SK-N-SH (cell line): ENCODE measurements at places on chromosomes 2 and 18. TPM values are rescaled to one million over a fixed set of nuclear protein-coding genes. Genes with fewer than 3 reads are reported as not detected.
A peak's percentile ranks its signal among the peaks of the same experiment; 100 is the strongest.

DNA sequence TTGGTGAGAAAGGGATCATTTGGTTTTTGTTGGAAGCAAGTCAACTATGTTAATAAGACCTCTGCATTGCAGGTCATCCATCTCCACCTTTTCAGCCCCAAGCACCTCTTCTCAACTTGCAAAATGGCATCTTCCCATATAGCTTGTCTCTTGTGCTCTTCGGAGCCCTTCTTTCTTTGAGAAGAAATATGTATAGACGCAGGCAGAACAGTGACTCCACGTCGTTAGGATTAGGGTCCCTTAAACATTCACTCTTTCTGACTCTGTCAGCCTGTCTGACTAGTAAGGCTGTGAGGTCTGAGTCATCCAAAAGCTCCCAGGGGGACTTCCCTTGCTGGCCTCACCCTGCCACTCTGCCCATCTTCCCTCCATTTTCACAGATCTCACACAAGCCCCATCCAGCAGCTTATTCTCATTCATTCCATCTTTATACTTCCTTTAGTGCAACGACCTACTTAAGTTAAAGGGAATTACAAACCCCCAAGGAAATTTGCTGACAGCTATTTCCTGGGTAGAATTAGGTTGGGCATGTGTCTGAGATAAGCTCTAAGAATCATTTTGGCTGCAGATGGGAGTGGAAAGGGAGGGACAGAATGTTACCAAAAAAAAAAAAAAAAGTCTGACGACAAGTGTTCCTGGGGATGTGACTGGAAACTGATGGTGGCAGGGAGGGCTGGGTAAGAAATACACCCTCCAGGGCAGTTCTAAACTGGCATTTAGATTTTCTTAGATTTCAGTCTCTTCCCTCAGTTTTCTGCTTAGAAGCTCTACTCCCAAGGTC lies 37.7 kb upstream of the MEX3C start:
- DNase-seq: no peak

- DNase-seq: no peak
Measured at GRCh38 chr2:52537588-52537987, 1230.0 kb upstream of the CHAC2 start.

- no peak for DNase-seq
Measured at GRCh38 chr18:75206452-75207309, 2.3 kb downstream of the PTGR3 start.

GRCh38 chr2:38264396-38265221 lies 112.5 kb downstream of the ATL2 start:
- DNase-seq: no peak

DNA sequence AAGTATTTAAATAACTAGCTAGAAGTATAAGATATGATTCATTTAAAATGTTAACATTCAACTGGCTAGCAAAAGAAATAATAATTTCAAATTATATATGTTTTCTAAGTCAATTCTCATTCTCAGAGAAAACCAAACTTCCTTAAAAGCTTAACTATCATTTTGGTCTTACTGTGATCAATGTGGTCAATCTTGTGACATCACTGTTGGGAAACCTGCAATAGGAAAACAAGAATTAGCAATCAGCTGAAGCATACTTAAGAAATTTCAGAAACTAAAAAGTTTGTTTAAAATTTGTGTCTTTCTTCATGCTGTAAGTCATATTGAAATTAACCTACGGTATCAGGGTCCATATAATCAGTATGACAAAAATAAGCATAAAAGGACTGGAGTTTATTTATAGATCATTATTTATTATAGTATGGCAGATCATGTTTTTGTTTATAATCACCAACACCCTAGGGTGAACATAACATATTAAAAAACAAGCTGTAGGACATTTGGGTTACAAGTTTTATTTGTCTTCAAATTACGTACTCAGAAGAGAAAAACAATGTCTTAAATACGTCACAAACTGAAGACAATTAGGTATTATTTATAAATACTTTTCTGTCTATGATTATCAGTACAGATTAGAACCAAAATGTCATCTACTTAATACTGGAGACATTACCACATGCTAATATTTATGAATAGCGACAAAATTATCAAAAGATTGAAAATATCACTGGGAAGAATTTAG lies 60.5 kb downstream of the BAZ2B start:
- DNase-seq: no peak

GRCh38 chr2:98944775-98945174 lies 8.8 kb upstream of the CRACDL start:
- no peak for DNase-seq

- DNase-seq: no peak
Measured at GRCh38 chr18:49610022-49610445, 48.2 kb downstream of the LIPG start.

DNA sequence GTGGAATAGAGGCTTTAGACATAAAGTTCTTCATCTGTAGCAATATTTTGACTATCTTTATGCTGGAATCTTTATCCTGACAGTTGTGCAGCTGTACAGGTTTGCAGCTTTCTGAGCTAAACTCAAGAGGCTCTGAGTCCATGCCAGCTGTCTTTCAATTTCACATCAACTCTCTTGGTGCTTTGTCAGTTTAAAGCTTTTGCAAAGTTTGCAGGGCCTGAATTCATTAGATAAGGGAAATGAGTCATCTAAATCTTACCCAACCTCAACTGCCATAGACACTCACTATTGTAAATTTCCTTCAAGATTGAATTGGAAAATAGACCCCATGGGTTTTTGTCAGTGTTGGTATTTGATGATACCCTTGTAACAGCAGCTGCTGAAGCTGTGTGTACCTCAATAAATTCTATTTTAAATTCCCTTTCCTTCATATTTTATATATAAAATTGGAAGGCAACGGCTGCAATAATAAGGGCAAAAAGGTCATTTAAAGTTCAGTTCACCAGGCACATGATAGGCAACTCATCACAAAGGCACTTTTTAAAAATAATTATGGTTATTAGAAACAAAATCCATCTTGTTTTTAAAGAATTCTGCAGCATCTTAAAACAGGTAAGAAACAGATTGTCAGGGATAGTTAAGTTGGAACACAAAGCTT lies 169.9 kb upstream of the SLC39A10 start:
- no peak for DNase-seq

GRCh38 chr2:241882091-241882625 lies 12.6 kb downstream of the RTP5 start:
- peak; percentile 74 for DNase-seq

- no peak for DNase-seq
Measured at GRCh38 chr18:74516271-74517235, 17.7 kb upstream of the CNDP1 start.

DNA sequence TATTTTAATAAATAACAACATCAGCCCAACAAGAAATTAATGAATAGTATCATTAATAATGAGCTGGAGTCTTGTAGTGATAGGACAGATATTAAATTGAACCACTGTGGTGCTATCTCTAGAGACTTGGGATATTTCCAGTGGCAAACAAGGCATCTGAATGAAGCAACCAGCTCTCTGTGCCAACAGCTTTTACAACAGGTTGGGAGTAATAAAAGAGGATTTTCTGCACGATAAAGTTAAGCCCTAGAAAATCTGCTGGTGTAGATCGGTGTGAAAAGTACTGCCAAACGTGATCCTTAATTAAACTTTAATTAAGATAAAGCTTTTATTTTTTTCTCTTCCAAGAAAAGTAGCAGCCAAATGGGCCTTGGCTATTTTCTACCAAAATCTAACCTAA lies 385.5 kb downstream of the NR4A2 start:
- no peak for DNase-seq

DNA sequence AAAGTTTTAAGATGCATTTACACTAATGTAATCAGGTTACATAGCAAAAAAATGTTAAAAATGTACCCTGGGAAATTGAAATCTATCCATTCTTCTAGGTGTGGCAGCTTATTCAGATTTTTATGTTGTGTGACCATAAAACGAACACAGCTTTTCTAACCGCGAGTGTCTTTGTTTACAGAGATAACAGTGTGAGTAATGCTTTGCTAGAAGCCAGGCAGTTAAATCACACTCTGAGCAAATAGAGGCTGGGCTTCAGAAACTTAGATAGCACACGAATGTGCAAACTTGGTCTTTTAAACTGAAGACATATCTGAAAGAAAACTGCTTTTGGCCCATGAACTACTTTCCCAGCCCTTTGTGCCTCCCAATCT lies 116.1 kb downstream of the SPTBN1 start:
- DNase-seq: no peak

DNA sequence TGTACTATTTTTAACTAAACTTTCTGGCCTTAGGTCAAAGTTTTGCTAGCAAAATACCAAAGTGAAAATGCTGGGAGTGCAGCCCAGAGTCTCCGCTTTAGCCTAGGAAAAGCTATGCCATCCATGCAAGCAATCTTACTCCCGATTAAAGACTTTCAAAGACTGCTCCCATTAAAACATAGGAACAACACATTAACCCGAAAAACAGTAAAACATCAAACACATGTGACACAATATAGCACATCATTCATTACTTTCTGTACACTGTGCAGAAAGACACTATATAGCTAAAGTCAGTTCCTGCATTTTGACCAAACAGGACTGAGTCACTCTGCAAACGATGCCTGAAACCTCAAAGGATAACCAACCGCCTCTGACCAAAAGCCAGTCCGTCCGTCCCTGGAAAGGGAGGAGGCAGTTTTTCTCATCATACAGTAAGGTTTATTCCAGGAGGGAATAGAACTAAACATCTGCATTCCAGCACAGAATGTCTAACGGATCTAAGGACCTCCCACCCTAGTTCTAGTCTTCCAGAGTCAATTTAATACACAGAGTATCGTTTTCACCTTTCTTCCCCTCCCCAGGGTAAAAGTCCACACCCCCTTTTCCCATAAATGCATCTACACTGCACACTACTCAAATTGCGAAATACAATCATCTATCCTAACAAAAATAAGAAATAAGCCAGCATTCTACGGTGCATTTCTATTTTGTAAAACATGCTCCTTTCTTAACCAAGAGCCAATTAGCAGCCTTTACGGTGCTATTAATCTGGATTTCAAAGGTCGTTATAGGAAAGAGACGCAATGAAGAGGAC lies 1.7 kb downstream of the ROCK2 start:
- peak; percentile 36 for DNase-seq

DNA sequence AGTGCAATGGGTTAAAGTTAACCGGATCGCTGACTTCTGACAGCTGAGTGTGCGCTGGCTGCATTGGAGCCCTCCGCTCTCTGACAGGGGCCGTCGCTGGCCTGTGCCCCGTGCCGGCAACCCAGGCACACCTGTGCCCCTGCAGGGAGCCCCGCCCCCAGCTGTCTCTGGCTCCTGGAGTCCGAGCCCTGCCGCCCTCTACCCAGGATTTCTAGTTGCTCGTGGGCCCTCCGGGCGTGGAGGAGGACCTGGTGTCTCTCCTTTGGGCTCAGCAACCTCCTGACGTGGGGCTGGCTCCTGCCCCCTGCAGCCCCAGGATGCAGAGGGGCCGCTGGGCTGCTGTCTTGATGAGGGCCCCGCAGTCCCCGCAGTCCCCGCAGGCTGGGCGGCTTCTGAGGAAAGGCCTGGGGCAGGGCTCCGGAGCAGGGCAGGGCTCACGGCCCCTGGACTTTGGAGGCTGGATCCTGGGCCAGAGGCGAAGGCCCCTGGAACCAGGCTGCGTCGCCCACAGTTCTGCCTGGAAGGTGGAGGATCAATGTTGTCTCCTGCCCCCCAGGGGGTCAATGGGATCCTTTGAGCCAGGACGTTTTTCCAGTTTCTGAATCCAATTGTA lies 172.8 kb downstream of the RNF144A start:
- DNase-seq: no peak

GRCh38 chr2:173150087-173150486 lies 74.4 kb downstream of the MAP3K20 start:
- no peak for DNase-seq

GRCh38 chr2:26552641-26553374 lies 74.9 kb upstream of the OTOF start:
- DNase-seq: no peak

DNA sequence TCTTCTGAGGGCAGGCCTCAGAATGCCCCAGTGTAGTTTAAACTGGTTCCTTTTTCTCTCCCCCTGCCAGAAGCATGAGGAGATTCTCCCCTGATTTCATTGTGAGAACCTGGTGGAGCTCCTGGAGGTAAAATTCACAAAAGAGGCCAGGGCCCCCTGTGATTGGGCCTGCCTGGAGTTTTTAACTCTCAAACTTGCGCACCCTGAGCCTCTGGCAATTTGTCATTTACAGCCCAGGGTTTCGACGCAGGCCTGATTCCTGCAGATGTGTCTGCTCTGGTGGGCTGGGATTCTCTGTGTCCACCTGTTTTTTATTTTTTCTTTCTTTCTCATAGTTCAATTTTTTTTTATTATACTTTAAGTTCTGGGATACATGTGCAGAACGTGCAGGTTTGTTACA lies 157.9 kb downstream of the ASB1 start:
- no peak for DNase-seq

- DNase-seq: no peak
Measured at GRCh38 chr2:191721331-191721730, 43.4 kb downstream of the NABP1 start.

GRCh38 chr2:127652786-127653357 lies 6.9 kb downstream of the GPR17 start:
- no peak for DNase-seq

DNA sequence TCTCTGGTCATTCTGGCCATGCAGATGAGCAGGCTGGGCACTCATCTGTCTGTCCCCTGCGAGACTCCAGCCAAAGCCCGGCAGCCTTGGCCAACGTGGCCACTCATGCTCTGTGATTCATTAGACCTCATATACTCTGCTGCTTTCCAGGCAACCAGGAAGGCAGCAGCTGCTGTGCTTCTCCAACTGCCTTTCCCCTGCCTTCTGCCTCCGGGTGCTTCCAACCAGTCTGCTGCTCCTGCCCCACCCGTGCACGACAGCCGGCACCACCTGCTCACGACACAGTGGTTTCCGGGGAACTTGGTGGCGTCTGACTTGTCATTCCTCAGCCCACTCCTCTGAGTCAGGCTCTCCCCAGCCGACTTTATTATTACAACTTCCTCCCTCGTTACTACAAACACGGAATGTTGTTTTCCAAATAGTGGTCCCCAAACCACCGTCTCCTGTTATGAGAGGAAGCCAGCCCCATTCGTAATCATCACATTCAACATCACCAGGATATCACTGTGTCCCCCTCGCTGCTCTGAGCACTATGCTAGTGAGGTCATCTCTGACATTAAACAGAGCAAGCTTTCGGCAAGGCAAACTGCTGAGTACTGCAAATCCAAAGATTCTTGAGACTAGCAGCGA lies 392.4 kb downstream of the ALK start:
- DNase-seq: no peak

DTNA gene
- polyA plus RNA-seq: 7.9 and 12.8 TPM in 2 replicates

CNPPD1 gene
- 75.9 and 84.1 TPM in 2 replicates for polyA plus RNA-seq

CCDC178 gene
- polyA plus RNA-seq: not detected in 2 replicates

SCN7A gene
- 0.02 and 0.05 TPM in 2 replicates for polyA plus RNA-seq

MAP3K20 gene
- polyA plus RNA-seq: 8.5 and 12.2 TPM in 2 replicates

NOL4 gene
- polyA plus RNA-seq: 0.07 and 0.49 TPM in 2 replicates

FAM228A gene
- polyA plus RNA-seq: 0.10 and 0.13 TPM in 2 replicates

CYBRD1 gene
- 21.1 and 34.8 TPM in 2 replicates for polyA plus RNA-seq

ATP6V1B1 gene
- polyA plus RNA-seq: 4.9 and 6.1 TPM in 2 replicates

TUBA4A gene
- 4.8 and 6.2 TPM in 2 replicates for polyA plus RNA-seq
